LHCN-M2 (cell line): ENCODE measurements at places on chromosomes 11 and 22. TPM values are rescaled to one million over a fixed set of nuclear protein-coding genes. Genes with fewer than 3 reads are reported as not detected.

The OR5A1 gene
- total RNA-seq, result not detected in 2 replicates

The CD3D gene
- total RNA-seq, result not detected in 2 replicates

The VPREB1 gene
- not detected in 2 replicates for total RNA-seq

The LRRC75B gene
- total RNA-seq, result 6.0 and 7.2 TPM in 2 replicates

The TMX2 gene
- 105 TPM in 2 replicates for total RNA-seq

The PNPLA5 gene
- 0.23 and 0.45 TPM in 2 replicates for total RNA-seq

The DNAJB7 gene
- not detected in 2 replicates for total RNA-seq

The RTN4RL2 gene
- 0.23 and 0.38 TPM in 2 replicates for total RNA-seq

The POTEH gene
- total RNA-seq, result not detected in 2 replicates

The PPARA gene
- 6.3 and 9.1 TPM in 2 replicates for total RNA-seq

The FZD4 gene
- 3.2 and 5.0 TPM in 2 replicates for total RNA-seq

The C11orf42 gene
- not detected in 2 replicates for total RNA-seq

The VSIG10L2 gene
- not detected in 2 replicates for total RNA-seq

The PHLDB1 gene
- 79.0 and 88.7 TPM in 2 replicates for total RNA-seq

GRCh38 chr11:34650528-34650927 lies 29.6 kb downstream of the EHF start:
- DNase-seq, result no peak

- DNase-seq, result no peak
These were observed 287.2 kb downstream of the TMEM135 start for GRCh38 chr11:87324817-87325489.

GRCh38 chr11:123564221-123564620 lies 90.2 kb downstream of the SCN3B start:
- DNase-seq, result no peak

DNA sequence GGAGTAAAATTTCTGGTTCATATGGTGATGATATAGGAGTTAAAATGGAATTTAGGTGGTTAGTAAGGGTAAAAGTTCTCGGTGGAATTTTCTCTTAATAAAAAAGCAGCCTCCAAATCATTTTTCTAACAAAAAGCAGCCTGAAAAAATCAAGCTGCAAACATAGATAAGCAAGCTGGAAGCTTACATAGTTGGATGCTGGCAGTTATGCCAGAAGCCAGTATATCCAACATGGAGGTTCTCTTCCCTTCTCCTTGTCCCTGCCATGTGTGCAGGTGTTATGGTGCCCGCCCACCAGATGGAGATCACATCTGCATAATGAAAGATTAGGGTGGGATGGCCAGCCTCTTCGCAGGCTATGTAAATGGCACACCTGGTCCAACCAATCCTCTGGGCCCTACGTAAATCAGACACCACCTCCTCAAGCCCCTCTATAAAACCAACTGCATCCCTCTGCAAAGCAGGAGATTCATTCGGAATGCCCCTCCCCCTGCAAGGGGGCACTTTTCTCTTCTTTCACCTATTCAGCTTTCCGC lies 22.4 kb downstream of the PIWIL3 start:
- no peak for DNase-seq

GRCh38 chr11:72932132-72932570 lies 117.9 kb downstream of the ATG16L2 start:
- DNase-seq, result no peak

GRCh38 chr11:118198370-118198769 lies 21.9 kb upstream of the SCN2B start:
- DNase-seq, result peak; percentile 29

DNA sequence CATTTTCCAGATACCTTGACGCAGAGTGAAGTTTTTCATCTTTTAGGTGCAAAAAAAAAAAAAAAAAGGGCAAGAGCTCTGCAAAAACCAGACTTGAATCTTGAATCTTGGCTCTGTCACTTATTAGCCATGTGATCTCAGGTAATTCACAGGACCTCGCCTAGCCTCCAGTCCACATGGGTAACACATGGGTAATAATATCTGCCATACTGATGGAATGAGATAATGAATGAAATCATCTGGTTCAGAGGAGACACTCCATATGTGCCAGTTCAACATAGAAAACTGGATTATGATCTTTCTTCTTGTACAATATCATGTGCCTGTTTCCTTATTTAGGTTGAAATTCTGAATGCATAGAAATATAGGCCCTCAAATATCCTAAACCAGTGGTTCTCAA lies 8.6 kb upstream of the AMOTL1 start:
- DNase-seq, result no peak
